ENCODE measurements at places on chromosomes 4 and X.
A peak's percentile ranks its signal among the peaks of the same experiment; 100 is the strongest.

- no peak for DNase-seq
These were observed 220.7 kb downstream of the GRXCR1 start for GRCh38 chr4:43113196-43113595.

GRCh38 chr4:153641532-153641931 is 42.5 kb upstream of the TLR2 start:
- DNase-seq = no peak

- no peak for DNase-seq
These were observed 216.2 kb upstream of the VEGFC start for GRCh38 chr4:177008836-177009501.

- DNase-seq = peak; percentile 20
These were observed 11.1 kb upstream of the TMEM156 start for GRCh38 chr4:39043058-39043860.

DNA sequence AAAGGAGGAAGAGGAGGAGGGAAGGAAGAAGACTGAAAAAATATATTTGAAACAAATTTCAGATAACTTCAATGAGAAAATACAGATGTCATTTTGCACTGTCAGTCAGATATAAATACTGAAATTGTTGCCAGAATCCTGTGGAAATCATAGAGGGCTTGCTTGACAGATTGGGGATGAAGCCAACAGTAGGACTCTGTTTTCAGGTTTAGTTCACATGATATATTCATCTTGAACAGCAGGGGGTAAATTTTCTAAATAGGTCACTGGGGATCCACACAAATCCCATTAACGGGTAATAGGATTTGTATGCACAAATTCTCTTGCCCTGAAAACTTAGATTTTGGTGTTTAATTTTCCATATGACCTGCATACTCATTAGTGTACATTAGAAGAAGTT is 103.3 kb upstream of the PCDH18 start:
- DNase-seq = no peak

- DNase-seq = no peak
These were observed 5.4 kb upstream of the DUSP9 start for GRCh38 chrX:153641627-153642026.

DNA sequence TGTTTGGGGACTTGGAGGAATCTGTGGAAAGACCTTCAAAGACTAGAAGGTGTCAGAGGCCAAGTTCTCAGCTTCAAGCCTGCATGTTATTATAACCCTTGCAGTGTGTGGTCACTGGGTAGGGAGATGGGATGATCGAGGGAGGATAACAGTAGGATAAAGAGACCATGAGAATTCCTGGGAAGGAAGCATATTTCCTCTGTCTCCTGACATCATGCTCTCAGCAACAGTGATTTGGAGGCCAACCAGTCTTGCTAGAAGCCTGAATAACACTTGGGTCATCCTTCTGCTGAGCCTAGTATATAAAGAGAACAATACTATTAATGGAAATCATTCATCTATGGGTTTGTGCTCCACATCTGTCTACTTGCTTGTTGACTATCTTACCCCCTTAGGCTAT is 40.9 kb upstream of the ANXA3 start:
- DNase-seq = no peak

DNA sequence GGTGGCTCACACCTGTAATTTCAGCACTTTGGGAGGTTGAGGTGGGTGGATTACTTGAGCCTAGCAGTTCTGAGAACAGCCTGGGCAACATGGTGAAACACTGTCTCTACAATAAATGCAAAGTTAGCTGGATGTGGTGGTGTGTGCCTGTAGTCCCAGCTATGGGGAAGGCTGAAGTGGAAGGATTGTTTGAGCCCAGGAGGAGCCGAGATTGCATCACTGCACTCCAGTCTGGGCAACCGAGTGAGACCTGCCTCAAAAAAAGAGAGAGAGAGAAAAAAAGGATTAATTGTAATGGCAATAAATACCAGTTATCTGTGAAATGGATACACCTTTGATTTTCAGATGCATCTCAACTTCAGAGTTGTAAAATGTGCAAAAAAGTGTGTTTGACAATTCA is 58.8 kb downstream of the SPRY1 start:
- no peak for DNase-seq

- no peak for DNase-seq
These were observed 30.2 kb downstream of the OFD1 start for GRCh38 chrX:13764765-13765164.

GRCh38 chr4:185101354-185101890 is 41.6 kb upstream of the SLC25A4 start:
- no peak for DNase-seq

DNA sequence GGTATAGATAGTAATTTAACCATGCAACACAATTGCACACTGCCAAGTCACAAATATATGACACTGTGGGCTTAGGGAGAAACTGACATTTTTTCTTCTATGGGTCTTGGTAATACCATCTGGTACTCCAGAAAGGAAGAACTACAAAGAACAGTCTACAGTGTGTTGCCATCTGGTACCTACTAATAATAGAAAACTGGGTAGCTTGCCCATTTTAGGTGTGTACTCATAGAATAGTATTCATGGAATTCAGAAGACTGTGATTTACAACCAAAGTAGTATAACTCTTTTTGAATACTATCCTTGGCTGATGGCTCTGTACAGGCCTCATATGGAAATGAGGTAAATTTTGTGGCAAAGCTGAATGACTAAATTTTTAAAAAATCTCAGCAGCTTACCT is 132.6 kb upstream of the RPS6KA6 start:
- DNase-seq = no peak

DNA sequence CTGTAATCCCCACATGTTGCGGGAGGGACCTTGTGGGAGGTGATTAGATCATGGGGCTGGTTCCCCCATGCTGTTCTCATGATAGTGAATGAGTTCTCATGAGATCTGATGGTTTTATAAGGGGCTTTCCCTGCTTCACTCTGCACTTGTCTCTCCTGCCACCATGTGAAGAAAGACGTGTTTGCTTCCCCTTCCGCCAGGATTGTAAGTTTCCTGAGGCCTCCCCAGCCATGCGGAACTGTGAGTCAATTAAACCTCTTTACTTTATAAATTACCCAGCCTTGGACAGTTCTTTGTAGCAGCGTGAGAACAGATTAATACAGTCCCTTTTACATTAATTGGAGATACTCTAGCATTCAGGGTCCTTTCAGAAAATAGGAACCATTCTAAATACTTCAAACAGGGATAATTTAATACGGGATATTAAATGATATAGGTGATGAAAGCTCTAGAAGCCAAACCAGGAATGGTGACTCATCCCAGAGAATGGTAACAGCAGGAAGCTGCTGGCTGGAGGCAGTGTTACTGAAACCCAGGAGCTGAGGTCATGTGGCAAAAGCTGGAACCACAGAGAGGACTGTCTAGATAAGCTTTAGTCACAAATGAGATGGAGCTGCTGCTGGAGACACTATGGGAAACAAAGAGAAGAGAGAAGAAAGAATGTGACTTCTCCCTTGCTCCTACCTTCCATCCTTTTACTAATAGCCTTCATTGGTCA is 57.3 kb downstream of the GSTCD start:
- peak; percentile 60 for DNase-seq

GRCh38 chr4:8181844-8182243 is 17.2 kb upstream of the SH3TC1 start:
- DNase-seq = no peak

DNA sequence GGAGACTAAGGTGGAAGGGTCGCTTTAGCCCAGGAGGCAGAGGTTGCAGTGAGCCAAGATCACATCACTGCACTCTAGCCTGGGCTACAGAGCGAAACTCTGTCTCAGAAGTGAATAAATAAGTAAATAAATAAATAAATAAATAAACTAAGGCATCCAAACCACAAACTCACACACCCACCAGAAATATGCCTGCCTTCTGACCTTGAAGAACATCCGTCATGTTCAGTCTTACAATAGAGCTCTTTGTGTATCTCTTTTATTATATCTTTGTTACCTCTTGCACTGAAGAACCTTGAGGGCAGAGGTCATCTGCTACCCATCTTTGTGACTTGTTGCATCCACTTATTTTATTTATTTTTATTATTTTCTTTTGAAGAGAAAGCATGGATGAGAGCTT is 71.6 kb downstream of the PRRG1 start:
- DNase-seq = no peak

DNA sequence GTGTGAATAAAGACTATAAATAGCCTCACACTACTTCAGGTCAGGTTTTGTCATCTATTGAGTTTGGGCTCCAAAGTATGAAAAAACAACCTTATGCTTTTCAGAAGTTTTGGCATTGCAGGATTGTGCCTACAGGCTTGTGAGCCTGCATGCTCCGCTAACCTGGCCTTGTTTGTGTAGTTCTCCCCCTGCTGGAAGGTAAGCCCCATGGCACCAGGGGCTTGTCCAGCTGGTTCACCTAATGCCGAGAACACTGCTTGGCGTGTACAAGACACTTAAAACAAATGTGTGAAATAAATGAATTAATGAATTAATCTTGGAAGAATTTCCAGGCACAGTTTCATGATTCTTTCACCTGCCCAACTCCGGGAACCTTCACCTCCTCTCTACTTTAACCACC is 1.8 kb upstream of the HSD17B10 start:
- peak; percentile 64 for DNase-seq

GRCh38 chr4:169630069-169630468 is 9.7 kb downstream of the CLCN3 start:
- DNase-seq = no peak

- DNase-seq = no peak
These were observed 249.6 kb downstream of the COL25A1 start for GRCh38 chr4:109052821-109053220.

- peak; percentile 13 for DNase-seq
These were observed 405.2 kb downstream of the FAT4 start for GRCh38 chr4:125719987-125720386.

DNA sequence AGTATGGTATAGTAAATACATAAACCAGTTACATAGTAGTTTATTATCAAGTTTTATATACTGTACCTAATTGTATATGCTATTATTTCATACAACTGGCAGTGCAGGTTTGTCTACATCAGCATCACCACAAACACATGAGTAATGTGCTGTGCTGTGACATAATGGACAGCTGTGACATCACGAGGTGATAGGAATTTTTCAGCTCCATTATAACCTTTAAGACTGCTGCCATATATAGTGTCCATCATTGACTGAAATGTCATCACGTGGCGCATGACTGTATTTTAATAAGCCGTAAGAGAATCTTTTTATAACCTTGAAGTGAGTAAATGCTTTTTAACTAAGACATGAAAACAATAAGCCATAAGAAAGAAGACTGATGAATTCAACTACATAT is 44.8 kb upstream of the ANK2 start:
- no peak for DNase-seq

DNA sequence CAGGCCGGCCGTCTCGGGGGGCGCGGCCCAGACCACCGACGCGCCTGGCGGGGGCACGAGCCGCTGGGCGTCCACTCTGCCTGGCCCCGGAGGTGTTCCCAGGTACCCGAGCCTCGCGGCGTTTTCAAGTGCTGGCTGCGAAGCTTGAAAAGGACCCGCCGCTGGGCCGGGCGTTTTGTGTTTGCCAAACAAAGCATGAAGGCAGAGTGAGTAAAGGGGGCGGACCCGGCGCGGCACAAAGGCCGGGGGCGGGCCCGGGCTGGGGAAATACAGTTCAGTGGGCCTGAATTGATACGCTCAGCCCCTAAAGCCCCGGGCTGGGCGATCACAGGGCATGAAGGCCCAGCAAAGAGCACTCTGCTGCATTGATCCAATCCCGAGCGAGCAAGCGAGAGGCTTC is 65.4 kb downstream of the SOX3 start:
- peak; percentile 1 for DNase-seq

DNA sequence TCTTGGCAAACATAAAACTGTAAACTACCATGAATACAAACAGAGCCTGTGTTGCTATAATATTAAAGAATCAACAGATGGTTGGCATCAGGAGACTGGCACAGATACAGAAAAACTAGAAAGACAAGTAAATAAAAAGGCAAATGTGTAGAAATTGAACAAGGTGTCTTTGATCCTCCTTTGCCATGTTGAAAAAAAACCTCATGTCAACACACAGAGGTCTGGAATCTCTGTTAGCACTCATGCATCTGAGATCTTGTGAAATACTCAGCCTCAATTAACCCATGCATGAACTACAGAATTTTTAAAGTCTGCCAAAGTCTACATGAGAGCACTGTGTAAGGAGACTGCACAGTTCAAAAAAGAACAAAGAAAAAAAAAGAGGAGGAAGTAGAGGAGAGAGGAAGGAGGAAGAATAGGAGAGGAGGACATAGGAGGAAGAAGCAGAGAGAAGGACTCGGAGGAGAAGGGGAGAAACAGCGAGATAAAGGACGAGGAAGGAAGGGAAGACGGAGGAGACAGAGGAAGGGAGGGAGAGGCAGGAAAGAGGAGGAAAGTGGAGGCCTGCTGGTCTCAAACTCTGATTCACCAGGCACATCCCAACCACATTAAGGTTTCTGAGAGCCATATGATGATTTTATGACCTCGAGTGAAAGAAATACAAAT is 52.8 kb downstream of the PRDM5 start:
- DNase-seq = no peak

DNA sequence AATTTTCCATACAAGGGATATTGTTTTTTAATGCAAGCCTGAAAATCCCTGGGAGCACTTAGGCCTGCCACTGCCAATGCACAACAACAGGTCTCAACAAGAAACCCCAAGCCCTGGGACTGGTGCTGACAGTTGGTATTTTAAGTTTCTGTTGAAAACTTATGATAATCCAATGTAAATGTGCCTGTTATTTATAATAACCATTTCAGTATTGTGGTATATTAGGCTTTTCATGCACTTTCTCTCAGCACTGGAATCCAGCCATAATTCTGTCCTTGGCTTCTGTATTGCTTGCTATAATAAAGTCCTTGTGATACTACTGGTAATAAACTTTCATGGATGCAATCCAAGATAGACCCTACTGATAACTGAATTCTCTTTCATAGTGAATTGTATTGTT is 218.9 kb downstream of the PCDH7 start:
- DNase-seq = no peak

DNA sequence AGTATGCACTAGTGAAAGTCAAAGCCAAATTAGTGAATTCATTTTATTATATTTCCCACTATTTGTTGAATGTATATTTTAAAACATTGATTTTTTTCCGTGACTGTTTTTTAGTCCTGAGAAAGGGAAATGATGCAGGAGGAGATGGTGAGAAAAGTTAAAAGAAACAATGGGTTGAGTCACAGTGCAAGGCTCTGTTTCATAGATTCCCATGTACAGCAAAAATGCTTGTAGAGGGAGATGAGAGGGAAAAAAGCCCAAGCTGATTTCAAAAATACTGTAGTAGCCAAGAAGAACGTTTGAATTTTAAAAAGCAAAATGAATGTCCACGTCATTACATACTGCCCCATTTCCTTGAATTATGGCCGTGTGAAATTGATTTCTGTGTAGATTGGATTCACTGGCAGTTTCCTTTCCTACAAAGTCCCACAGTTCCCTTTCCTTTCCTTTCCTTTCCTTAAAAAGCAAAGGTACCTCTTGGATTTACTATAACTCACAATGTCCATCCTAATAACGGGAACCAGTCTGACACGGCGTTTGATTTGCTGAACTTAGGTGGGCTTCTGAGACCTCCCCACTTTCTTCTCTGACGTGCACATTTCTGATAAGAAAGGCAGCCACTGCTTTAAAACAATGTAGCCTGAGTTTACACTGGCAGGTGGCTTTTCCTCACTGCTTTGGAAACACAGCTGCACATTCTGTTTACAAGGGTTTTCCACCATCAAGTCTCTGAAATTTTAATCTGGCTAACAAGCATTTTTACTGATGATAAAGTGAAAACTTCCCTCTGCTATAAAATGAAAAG is 63.7 kb downstream of the SPCS3 start:
- no peak for DNase-seq
